ENCODE measurements at places on chromosomes 1 and 21.
A peak's percentile ranks its signal among the peaks of the same experiment; 100 is the strongest.

DNA sequence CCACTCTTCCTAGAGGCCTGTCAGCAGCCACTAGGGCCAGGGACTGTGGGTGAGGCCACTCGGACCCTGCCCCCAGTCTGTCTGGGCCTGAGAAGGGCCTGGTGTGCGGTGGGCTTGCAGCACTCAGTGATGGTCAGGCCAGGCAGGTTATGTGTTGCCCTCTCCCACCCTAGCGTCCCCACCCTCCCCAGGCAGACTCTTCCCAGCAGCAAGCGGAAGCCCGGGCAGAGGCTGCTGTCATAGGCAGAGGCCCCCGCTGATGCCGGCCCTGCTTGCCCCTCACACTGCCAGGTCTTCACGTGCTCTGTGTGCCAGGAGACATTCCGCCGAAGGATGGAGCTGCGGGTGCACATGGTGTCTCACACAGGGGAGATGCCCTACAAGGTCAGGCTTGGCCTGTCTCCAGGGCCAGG is 6.6 kb downstream of the ZBTB48 start:
- peak; percentile 4 for DNase-seq

DNA sequence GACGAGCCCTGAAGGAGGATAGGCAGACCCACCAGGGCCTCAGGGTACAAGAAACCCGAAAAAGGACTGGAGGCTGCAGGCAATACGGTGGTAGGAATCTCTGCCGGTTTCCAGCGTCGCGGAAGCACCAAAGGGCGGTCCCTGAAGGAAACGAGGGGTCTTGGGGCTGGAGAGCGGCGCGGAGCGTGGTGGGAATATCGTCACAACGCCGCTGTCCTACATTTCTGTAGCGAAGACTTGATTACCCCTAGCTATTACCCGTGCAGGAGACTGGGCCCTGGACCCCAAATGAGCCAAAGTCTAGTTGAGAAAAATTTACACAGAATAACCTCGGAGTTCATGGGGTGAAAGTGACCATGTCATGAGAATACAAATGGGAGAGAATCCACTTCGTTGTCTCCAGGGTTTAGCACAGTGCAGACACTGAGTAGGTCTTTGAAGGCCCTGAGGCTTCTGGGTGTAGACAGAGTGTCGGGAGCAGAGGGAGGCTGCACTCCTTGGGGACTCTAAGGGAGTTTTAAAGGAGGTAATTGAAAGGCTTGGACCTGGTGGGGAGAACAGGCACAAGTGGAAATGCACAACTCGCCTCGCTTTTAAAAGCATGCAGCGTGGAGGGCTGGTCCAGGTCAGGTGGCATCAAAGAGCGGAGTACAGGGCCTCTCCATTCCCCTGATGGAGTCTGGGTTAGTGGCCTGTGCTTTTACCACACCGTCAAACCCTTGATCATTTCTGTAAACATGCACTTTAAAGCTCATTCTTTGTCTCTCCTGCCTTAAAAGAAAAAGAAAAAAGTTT is 1.5 kb downstream of the ATP1A1 start:
- DNase-seq, result no peak

- peak; percentile 75 for DNase-seq
Observed at GRCh38 chr1:20440785-20441200, 45.2 kb downstream of the CAMK2N1 start.

DNA sequence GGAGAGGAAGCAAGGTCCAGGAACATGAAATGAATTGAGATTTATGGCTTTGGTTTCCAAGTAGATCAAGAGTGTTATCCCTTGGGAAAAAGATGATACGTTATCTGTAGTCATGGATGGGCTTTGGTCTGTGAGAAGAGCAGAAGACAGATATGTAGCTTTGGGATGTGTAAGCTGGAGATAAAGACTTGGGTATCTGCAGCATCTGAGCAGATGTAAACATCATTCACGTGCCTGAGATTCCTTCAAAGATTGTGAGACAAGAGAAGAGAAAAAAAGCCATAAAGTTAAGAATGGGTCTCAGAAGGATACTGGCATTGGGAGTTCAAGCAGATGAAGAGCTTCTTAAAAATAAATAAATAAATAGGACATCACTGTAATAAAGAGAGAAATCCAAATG is 217.8 kb downstream of the PTPRC start:
- no peak for DNase-seq

- DNase-seq, result no peak
Observed at GRCh38 chr21:40809673-40810197, 37.2 kb downstream of the DSCAM start.

GRCh38 chr1:26686795-26687194 is 9.0 kb upstream of the ARID1A start:
- no peak for DNase-seq

Measured in AG08396 (cell line).